ENCODE measurements at places on chromosomes 12 and 14. TPM values are rescaled to one million over a fixed set of nuclear protein-coding genes. Genes with fewer than 3 reads are reported as not detected.

KRT71 gene
- not detected for total RNA-seq

FAM90A1 gene
- total RNA-seq, result 0.17 TPM

ATF7 gene
- total RNA-seq, result 7.7 TPM

HRK gene
- total RNA-seq, result 0.29 TPM

CCDC175 gene
- total RNA-seq, result 0.12 TPM

MNAT1 gene
- total RNA-seq, result 111 TPM

PTMS gene
- total RNA-seq, result 196 TPM

DYRK2 gene
- 31.3 TPM for total RNA-seq

DNA sequence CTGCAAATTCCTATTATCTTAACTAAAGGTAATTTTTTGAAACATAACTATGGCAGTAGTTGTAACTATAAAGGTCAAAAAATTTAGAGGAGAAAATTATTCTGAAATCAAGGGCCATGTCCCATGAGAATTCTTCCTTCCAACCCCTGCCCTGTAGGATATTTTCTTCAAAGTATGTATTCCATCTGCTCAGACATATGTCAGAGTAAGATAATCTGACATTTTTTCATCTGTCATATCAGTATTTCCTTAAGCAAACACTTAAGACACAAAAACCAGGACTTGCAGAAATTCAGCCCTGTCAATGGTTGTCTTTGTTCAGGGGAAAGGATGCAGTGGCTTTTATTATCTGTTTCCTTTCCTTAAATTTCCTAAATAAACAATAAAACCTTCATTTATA is 36.3 kb downstream of the ACSS3 start:
- DNase-seq, result no peak

DNA sequence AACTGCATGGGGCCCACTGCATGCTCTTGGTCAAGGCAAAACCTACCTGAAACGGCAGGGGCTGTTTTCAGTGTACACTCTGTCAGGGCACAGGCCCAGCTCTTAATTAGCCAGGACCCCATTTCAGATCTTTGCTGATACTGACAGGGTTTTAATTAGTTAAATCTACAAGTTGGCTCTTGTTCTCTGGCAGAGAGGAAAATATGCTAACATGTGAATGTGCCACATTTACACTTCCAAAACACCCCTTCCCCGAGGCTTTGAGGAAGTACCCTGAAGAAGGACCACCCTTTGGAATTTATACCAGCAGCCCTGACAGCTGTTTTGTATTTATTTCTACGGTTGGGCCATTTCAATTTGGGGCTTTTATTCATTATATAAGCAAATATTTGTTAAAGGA is 66.3 kb downstream of the OTX2 start:
- no peak for DNase-seq

DNA sequence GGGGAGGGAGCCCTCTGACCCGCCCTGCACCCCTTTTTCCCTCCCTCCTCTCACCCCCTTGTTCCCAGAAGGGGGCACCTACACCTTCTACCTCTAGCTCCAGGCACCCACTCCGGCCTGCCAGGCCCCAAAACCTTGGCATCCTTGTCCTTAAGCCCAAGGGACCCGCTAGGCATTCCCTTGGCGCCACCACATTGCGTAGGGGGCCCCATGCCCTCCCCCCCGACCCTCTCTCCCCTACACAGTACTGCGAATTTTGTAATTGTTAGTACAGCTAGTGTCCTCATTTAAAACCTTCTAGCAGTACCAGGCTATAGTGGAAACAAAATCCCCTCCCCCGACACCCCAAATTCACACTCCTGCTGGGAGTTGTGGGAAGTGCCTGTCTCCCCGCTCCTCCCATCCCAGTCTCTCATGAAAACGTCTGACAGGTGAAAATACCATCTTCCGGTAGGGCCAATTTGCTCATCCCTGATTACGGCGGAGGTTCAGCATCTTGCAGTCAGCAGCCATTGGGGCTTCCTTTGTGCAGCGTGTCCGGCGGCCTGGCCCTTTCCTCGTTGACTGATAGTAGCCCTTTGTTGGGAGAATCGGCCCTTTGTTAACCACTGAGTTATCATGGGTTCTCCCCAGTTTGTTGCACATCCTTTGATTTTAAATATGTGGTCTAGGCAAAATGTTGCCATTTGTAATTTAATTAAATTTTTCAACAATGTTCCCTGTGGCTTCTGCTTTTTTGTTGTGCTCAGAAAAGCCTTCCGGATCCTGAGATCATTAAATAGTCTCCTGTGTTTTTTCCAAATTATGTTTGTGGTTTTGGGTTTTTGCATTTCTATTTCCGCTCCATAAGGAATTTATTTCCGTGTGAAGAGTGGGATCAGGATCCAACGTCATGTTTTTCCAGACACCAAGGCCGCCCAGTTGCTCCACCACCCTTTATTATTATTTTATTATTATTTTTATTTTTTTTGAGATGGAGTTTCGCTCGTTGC is 7.9 kb upstream of the CEP170B start:
- no peak for DNase-seq

DNA sequence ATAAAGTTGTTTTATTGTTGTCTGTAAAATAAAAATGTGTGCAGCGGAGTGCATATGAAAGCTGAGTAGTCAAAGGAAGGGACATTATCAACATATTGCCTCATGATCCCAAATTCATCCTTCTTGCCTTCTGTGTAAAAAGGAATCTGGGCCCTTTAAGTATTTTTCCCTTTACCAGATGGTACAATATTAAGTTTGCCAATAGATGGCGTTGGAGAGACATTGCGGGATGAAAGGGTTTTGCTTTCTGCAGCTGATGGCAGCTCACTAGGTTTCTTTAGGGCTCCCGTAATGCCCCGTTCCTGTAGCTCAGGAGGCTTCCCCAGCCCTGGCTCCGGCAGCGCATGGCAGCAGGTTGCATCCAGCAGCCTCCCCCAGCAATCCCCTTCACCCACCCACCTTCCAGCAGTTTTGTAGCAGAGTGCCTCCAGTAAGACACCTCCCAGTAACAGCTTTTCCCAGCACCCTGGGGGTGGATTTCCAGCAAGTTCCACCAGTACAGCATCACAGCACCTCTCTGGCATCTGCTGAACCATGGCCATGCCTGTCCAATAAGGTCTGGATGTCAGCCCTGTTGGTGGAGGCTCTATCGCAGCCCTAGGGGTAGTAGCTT is 354.4 kb downstream of the MED13L start:
- DNase-seq, result no peak

DNA sequence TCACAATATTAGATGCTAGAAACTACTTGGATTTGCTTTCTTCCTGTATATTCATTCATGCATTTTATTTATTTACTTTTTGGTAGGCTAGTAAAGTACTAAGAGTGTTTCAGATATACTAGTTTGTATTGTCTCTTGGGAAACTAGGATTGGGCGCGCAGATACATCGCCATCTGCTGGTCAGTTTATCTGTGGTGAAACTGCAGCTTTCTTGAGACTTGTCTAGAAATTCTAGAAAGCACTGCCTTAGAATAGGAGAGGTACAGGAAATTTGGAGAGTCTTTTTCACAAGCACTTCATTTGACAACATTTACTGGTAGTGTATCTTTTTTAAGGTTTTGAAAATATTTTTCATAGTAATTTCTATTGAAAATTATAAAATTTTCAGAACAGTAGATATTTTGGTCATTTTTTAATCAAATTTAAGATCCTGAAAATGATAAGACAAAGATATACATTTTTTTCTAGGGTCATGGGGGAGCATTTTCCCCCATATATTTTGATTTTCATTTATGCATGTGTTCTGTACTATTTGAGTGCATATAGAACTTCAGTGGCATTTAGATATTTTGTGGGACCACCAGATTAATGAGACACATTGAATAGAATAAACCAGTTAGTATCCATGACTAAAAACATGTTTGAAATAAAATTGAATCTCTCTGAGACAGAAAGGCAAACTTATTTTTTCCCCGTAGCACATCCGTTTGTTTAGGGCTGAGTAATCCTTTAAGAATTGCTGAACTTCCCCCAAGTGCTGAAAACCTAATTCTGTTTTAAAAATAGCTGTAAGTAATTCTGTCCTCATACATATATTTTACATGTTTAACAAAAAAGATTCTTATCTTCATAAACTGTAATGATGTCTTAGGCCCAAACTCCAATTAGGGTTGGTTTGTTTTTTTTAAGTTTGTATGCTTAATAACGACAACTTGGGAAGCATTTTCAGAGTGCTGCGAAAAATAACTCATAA is 44.5 kb downstream of the SLC38A6 start:
- peak; percentile 73 for DNase-seq

DNA sequence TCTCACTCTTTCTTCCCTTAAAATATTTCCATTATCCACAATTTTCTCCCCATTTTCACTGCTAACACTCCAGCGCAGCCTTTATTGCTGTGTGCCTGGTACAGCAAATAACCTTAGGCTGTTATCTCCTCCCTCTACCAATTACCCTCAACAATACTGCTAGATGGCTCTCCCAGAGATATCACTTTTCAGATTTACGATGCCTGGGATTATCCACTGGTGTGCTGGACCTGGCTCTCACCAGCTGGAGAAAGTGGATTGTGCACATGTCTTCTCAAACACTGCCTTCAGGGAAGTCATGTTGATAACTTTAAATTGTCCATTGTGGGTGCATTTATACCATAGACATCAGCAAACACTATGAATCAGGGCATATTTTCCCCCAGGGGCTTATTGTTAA is 101.9 kb upstream of the ADAMTS20 start:
- DNase-seq, result no peak

DNA sequence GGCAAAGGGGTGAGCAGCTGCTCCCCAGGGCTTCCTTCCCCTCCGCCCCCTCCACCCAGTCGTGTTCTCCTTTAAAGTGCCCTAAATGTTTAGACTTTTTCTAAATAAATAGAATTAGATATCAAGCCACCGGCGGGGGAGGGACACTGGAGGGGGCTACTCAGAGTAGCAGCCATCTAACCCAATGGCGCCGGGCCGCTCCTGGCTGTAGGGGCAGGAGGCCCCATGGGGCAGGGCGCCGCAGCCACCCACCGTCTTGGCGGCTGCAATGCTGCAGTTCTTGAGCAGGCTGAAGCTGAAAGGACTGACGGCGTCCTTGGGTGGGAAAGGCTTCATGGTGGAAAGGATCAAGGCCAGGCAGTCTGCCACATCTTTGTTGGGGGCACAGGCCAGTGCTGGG is 13.1 kb downstream of the SLC39A5 start:
- no peak for DNase-seq

DNA sequence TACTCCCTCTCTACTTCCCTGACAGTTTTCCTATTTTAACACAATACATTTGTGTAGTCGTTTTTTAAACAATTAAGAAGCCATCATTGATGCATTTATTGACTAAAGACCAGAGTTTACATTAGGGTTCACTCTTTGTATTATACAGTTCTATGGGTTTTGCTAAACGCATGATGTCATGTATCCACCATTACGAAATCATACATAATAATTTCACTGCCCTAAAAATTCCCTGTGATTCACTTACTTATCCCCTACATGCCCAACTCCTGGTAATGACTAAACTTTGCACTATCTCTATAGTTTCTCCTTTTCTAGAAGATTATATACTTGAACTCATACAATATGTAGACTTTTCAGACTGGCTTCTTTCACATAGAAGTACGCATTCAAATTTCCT is 1016.5 kb upstream of the FOXG1 start:
- DNase-seq, result no peak

DNA sequence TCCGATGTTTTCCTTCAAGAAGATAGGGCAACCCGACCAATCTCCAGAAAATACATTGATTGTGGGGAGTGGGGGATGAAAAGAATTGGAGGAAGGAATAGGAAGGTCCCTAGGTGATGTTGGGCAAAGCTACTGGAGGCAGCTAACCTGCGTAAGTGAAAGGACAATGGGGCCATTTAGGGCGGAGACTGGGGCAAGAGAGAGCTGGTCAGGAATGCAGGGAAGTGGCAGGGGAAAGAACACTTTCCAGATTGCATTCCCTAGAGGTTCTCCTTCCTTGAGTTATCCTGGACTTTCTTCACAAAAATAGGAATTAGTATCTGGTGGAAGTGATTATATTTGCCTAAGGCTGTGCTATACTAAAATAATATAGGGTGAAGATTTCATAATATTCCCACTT is 151.8 kb upstream of the HMGA2 start:
- DNase-seq, result no peak

- no peak for DNase-seq
These were observed 14.8 kb downstream of the ATP6V0A2 start for GRCh38 chr12:123726962-123727361.

DNA sequence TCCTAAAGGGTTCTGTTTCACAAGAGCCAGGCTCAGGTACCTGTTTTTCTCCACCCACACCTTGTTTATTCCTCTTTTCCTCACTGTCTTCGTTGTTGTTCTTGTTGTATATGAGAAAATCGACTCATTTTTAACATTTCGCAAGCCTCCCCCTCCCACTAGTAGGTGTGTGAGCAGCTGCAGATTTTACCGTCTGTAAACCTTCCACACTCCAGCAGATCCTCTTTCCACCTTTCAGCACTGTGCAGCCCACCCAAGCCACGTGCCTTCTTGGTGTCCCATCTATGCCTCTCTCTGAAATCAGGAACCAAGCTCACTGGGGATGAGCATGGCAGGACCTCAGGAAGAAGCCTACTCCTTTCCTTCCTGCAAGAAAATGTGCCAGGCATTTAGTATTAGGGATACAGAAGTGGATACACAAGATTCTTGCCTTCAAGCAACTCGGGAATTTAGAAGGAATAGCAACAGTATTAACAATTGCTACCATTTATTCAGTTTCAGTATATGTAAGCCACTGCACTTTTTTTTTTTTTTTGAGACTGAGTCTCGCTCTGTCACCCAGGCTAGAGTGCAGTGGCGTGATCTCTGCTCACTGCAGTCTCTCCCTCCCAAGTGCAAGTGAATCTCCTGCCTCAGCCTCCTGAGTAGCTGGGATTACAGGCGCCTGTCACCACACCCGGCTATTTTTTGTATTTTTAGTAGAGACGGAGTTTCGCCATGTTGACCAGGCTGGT is 113.6 kb downstream of the CHST11 start:
- no peak for DNase-seq

DNA sequence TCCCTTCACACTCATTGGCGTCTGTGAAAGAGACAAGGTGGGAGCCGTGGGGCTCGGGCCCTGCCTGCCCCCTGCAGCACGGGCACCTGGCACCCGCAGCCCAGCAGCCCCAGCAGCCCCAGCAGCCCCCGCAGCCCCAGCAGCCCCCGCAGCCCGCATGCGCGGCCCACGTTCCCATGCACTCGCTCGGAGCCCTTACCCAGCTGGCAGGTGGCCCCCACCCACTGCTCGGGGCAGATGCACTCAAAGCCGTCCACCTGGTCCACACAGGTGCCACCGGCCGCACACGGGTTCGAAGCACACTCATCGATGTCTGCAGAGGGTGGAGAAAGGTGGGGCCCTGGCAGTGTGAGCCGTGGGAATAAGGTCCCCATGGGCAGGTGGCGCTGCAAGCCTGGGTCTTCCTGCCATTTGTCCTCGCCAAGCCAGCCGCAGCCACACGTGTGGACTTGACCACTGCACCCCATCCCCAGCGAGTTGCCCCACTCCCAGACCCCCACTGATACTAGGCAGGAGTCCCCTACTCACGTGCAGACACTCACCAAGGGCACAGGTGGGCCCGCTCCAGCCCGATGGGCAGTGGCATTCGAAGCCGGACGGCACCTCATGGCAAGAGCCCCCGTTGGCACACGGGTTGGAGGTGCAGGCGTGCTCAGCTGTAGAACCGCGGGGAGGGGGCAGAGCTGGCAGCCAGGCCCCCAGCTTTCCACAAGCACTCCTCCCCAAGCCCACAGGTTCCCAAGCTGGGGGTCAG is 17.3 kb downstream of the JAG2 start:
- no peak for DNase-seq
